Stimulated activated CD4-positive, alpha-beta T cell treated with anti-CD3 and anti-CD28 coated beads, Interleukin-2, amount 100 ng/mL, for 24 hours (primary cell): ENCODE measurements at places on chromosomes 11 and 22.

DNA sequence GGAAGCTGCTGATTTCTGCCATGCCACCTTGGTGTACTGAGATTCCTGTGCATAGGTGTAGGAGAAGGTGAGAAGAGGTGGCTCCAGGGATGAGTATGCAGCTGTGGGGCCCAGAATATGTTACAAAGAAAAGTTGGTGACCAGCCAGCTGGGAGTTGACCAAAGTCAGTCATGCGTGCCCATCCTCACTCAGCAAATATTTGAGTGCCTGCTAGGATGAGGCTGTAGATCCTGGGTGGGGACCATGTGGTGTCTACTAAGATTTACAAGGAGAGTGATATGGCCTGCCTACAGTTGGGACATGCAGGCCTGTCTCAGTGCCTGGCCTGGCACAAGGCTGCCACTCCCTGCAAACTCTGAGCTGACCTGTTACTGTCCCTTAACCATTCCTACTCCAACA lies 19.4 kb downstream of the RNF185 start:
- DNase-seq: no peak

- no peak for DNase-seq
These were observed 456.5 kb upstream of the ANO5 start for GRCh38 chr11:21736404-21736803.

DNA sequence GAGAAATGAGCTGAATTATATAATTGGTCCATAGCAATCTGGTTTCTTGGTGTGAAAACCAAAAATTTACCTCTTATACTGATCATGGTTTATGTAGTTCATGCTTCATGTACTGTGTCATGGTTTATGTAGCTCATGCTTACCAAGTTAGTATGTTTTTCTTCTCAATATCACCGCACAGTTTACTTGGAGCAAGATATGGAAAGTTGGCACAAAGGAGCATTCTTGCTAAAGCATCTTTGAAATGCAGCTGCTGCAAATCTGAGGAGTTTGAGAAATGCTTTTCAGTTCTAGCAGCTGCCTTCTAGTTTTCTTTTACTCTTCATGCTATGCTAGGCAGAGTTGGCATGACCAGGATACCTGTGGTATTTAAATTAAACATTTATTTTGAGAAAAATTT lies 4.5 kb downstream of the OR10G7 start:
- no peak for DNase-seq

DNA sequence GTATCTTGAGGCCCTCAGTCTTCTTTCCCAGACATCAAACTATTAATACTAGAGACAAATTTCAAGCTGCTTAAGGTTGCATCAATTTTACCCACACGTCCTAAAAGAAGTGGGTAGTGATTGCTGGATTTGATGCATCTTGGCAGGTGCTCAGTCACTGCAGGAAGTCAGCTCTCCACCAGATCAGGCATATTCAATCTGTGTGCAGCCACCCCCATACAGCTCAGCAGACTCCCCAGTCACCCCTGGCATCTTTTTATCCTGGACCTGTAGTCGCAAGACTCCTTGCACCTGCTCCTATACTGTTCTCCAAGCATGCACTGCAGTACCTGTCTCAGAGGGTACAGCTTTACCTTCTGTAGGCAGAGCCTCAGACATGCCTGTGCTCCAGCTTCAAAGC lies 343.1 kb upstream of the ISX start:
- no peak for DNase-seq

DNA sequence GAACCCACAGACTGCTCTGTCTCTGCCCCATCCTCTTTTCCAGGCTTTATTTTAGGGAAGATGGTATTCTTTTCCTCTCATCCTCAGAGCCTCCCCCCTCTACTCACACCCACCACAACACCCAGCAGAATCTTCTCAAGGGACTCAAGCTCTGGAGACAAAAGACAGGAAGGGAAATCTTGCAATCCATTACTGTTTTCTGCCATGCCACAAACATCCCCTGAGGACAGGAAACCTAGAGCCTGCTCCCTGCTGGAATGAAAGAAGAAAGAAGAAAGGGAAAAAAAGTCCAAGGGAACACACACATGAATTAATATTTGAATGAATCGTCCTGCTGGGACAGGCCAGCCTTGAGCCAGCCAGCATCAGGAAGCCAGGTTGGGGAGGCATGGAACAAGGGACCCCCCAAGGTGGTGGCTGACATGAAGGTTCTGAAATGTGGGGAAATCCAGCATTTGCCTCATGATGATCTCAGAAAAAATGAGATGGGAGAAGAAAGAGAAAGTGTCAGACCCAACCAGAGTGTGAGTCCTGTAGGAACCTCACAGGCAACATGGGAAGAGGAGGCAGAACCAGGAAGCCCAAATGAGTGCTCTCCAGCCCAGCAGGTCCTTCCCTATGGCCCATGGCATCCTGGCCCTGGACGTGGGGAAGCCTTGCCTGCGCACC lies 34.0 kb downstream of the SLCO2B1 start:
- DNase-seq: no peak

GRCh38 chr22:28791841-28792490 lies 8.4 kb downstream of the XBP1 start:
- no peak for DNase-seq

- DNase-seq: no peak
These were observed 5.7 kb downstream of the MUC5AC start for GRCh38 chr11:1163321-1163910.

DNA sequence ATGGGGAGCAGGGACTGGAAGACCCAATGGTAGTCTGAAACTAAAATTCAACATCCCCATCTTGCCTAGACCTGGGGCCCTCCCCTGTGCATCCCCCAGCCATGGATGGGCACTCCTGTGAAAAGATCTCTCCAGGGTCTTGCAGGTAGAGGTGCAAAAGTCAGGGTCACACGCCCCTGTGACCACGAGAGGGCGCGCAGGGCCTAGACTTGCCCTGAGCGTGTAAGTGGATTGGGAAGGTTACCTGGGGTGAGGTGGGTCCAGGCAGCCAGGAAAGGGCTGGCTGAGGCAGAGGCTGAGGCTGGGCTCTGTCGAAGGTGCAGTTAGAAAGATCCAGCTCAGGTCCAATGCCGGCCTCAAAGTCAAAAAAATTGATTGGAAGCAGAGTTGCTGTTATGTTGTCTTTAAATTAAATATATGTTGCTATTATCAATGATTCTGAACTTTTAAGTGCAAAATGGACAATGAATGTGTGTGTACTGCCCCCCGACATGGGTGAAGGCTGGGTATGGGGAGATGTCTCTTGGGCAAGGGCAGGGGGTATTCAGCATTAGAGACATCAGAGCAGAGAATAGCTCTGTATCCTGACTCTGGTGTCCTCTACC lies 4.8 kb upstream of the POU2F3 start:
- peak; percentile 77 for DNase-seq

GRCh38 chr22:28951969-28952521 lies 68.7 kb downstream of the ZNRF3 start:
- no peak for DNase-seq

DNA sequence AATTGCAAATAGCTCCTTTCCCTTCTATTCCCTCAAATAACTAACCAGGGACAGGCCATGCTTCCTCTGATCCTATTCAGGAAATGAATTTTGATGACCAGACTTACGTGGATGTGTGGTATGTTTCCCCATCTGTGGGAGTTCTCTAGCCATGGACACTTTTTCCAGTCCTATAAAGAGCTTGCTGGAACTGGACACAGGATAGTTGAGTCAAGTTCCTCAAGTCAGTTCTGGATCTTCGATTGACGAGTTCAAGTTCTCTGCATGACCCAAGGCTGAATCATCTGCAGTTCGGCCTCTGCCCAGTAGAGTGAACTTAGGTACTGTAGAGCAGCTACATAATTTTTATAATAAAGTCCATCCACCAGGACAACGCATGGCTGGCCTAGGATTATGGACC lies 52.7 kb upstream of the CCND1 start:
- DNase-seq: no peak

DNA sequence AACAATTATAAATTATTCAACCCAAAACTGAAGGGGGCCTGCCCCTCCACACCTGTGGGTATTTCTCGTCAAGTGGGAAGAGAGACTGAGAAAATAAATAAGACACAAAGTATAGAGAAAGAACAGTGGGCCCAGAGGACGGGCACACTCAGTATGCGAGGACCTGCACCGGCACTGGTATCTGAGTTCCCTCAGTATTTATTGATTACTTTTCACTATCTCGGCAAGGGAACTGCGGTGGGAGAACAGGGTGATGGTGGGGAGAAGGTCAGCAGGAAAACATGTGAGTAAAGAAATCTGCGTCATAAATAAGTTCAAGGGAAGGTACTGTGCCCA lies 3.2 kb downstream of the C11orf54 start:
- DNase-seq: no peak

GRCh38 chr11:15665368-15665871 lies 550.7 kb downstream of the INSC start:
- DNase-seq: no peak

- no peak for DNase-seq
These were observed 8.9 kb downstream of the IMMP1L start for GRCh38 chr11:31500560-31500959.

DNA sequence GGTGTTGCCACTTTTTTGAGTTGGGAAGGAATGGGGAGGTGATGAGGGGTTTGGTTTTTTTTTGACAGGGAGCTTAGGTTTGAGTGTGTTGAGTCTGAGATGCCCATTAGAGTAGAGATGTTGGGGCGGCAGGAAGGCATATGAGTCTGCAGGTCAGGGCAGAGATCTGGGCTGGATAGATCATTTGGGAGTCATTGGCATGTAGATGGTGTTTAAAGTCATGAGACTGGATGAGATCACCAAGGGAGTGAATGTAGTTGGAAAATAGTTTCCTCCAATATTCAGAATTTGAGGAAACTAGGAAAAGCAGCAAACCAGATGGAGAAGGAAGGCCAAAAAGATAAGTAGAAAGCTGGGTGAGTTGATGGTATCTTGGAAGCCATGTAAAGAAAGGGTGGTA lies 2.1 kb upstream of the ANAPC15 start:
- DNase-seq: no peak

DNA sequence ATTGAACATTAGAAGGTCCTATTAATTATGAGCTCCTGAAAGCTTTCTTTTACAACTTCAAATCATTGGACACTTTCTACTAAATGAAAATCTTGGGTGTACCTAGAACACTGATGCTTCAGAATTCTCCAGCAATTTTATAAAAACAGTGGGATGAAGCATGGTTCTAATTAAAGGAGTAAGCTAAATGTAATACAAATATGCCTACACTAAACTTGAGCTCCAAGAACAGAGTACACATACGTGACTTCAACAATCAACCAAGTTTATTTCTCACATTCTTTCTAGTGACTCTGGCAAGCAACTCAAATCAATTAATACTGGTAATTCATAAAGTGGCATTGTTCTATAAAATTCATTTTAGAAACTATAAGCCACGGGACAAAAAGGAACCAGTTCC lies 55.5 kb downstream of the PITPNB start:
- no peak for DNase-seq

GRCh38 chr22:44039566-44040171 lies 15.6 kb downstream of the PARVB start:
- DNase-seq: no peak

- no peak for DNase-seq
These were observed 554 bp downstream of the LRRC32 start for GRCh38 chr11:76669901-76670484.

GRCh38 chr11:116885951-116886655 lies 48.7 kb upstream of the APOA1 start:
- DNase-seq: no peak

GRCh38 chr11:554428-555226 lies 5.9 kb downstream of the LMNTD2 start:
- peak; percentile 80 for DNase-seq

DNA sequence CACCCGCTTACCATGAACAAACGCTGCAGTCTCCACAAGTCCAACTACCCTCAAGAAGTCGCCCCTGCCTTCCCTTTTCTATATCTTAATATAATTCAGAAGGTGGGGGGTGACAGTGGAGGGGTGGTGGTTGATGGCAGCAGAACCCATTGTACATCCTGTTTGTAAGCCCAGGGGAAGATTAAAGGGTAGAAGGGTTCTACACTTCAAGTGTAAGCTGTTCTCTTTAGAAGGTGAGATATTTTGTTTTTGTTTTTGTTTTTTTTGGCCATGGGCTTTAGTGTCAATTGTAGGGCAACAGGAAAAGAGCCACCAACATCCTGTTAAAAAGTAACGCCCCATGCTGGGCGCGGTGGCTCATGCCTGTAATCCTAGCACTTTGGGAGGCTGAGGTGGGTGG lies 34.9 kb upstream of the RRAS2 start:
- no peak for DNase-seq

- no peak for DNase-seq
These were observed 29.9 kb downstream of the MS4A2 start for GRCh38 chr11:60118338-60118737.

DNA sequence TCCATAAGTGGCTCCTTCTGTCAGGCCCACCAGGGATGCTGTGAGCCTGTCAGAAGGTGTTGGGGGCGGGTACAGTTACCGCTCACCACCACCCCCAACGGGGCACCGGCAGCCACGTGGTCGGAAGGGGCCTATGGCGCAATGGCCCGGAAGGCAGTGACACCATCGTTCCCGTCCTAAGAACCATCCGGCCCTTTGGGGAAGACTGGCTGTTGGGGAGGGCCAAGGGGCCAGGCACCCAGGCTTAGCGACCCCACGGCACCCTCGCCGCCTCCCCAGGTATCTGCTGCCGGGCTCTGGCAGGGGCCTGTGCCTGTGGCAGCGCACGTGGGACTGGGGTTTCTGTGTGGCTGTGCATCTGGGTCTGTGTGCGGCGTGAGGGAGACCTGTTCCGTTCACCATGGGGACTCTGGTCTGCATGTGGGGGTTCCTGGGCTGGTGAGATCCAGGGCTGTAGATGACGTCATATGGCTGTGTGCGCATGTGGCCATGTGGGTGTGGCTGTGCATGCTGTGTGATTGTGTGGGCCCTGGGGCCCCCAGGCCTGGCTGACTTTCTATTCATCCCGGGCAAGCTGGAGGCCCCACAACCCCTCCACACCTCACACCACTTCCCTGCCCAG lies 717 bp downstream of the OSM start:
- peak; percentile 87 for DNase-seq

DNA sequence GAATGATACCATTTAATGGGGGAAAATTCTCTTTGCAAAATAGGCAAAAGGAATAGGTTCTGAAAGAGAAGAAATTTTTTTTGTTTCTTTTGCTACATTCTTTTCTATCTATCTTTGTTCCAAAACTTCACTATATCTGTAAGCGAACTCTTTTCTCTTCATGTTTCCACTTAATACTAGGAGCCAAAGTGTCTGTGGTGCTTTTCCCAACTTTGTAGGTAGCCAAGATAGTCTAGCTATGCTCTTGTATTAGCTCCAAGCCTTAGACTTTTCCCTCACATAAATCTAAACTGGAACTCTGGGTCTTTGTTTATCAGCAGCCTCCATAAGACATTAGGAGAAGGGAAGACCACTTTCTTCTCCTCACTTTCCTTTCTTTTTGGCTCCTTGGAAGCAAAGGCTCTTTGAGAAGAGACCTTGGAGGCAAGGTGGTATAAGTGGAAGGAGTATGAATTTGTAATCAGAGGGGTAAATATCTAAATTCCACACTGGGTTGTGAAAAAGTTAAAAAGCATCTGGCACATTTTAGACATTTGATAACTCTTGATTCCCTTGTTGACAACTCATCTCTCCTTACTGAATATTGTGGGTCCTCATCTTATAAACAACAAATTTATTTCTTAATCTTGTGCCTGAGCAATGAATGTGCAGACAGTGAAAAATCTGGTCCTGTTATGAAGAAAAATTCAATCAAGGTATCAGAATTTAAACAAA lies 130.0 kb downstream of the EHF start:
- no peak for DNase-seq

GRCh38 chr11:117424781-117425180 lies 97.1 kb downstream of the CEP164 start:
- DNase-seq: no peak
